Stimulated activated CD4-positive, alpha-beta T cell treated with anti-CD3 and anti-CD28 coated beads, Interleukin-1b, Interleukin-23, amount 100 ng/mL, for 1 hour (primary cell): ENCODE measurements at places on chromosomes 12 and 14.

- no peak for DNase-seq
These were observed 26.5 kb downstream of the BMP4 start for GRCh38 chr14:53929871-53930715.

GRCh38 chr12:47296828-47297227 lies 217.1 kb upstream of the AMIGO2 start:
- no peak for DNase-seq

DNA sequence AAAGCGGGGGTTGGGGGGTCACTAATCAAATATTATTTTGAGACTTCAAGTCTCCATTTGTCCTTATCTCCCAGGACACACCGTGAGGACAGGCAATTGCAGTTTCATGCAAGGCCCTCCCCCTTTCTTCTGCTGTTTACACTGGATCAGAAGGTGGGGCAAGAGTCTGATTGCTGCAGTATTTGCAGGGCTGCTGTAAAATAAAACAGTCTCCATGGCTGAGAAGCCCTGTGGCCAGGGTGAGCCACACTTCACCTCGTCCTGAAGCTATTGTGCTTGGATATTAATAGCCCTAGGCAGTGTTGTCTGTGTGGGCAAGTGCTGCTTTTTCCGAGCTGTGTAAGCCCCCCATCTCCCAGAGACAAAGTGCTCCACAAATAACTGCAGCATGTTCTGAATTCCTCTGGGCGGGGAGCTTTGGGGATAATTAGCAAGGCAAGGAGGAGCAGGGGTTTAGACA lies 187.4 kb upstream of the NTF3 start:
- DNase-seq, result no peak

DNA sequence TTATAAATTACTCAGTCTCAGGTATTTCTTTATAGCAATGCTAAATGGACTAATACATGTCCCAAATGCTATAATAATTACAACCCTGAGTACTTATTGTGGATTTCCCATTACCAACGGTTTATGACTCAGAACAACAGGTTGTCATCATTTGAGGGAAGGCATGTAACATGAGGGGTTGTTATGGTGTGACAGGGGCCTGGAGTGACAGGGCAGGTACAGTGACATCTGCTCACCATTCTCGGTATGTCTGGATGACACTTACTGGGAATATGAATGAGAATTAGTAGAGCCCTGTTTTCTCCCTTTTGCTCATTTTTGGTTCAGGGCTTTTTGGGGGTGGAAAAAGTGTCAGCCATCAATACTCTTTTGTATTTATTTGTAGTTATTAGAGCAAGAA lies 36.2 kb upstream of the FERMT2 start:
- no peak for DNase-seq

GRCh38 chr12:98968896-98969295 lies 323.8 kb downstream of the APAF1 start:
- no peak for DNase-seq

DNA sequence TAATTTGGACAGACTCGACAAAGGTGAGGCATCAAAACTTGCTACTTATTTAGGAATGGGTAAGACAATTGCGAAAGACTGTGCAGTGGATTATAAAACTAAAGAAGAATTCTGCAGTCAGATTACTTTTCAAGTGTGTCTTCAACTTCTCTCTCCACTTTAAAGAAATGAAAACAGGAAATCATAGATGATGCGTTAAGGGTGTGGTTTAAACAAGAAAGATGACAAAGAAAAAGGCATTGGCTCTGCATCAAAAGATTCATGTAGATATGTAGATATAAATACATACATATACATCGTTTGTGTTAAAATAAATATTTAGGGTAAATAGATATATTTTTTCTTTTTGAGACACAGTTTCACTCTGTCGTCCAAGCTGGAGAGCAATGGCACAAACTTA lies 74.6 kb upstream of the PARP11 start:
- DNase-seq, result no peak

DNA sequence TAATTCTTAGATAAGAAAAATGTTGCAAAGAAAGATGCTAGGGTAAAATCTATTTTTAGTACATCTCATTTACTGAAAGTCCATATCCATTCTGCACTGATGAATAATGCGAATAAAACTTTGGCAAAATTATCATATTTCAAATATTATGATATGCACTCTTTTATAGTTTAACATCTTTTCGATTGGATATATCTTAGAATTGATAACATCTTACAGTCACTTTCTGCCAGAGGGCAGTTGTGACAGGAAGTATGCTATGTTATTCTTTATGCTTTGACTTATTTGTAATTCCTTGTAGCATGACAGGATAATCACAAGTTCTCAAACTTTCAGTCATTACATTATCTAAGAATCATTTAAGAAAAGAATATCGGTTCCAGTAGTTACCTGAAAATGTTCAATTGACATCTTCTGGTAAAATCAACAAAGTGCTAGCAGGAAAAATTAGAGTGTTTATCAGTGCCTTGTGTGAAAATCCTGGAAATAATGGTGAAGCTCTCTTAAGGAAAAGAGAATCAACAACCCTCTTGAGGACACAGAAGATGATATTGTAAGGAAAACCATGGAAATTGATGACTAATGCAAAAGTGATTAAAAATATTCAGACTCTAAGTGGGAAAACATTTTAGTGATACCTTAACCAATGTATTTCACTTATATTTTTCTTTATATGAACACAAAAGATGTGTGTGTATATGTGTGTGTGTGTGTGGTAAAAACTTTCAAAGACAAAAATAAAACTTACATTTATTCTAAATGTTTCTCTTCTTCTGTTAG lies 95.5 kb downstream of the SLC6A15 start:
- no peak for DNase-seq

- DNase-seq, result no peak
These were observed 21.1 kb downstream of the ENTPD5 start for GRCh38 chr14:73997944-73998447.

DNA sequence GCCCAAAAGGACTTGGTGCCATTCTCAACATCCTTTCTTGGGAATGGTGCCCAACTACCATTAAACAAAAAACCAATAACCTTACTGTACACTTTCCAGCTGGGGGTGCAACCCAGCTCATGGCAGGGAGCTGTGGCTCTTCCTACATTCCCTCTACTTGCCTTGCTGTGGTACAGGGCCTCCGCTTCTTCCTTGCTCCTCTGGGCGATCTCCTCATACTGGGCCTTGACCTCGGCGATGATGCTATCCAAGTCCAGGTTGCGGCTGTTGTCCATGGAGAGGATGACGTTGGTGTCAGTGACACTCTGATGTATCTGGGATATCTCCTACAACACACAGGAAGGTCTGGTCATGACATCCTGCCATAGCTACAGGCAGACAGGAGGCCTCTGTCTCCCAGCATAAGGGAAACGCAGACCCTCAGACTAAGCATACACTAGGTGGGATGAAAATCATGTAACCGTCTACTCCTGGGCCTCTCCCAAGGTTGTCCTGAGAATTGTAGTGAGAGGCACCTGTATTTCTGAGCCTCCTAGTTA lies 3.9 kb downstream of the KRT2 start:
- DNase-seq, result no peak

DNA sequence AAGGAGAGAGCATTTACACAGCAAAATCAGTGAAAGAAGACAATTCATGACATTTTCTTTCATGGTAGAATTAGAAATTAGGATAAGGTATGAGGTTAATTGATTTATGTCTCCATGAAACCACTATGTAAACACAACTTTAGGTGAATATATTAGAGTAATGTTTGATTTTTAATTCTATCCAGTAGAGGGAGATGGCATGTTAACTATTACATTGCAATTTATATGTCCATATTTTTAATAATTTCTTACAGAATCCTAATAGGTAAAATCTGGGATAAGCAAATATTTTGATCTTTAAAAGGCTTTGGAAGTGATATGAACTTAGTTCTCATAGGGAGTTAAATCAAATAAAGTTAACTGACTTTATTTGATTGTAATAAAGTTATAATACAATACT lies 373.4 kb upstream of the PDE3A start:
- DNase-seq, result no peak

GRCh38 chr12:69055280-69055679 lies 122.3 kb upstream of the CPM start:
- DNase-seq, result no peak

DNA sequence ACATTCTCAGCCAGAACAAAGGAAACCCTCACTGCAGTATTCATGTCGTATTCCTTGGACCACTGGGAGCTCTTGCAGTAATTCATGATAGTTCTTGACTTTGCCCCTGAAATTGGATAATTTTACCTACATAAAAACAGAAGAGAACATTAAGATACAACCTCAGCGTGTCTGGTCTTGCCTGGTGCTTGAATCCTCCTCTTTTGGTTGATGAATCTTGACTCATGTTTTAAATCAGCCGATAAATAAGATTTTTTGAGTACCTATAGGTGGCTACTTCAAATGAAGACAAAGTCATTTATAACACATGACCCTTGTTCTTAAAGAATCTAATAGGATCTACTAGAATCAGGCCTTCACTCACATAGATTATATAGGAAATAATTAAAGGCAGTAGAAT lies 221.0 kb downstream of the PTPRO start:
- no peak for DNase-seq

GRCh38 chr12:3644104-3644503 lies 108.8 kb downstream of the CRACR2A start:
- no peak for DNase-seq

DNA sequence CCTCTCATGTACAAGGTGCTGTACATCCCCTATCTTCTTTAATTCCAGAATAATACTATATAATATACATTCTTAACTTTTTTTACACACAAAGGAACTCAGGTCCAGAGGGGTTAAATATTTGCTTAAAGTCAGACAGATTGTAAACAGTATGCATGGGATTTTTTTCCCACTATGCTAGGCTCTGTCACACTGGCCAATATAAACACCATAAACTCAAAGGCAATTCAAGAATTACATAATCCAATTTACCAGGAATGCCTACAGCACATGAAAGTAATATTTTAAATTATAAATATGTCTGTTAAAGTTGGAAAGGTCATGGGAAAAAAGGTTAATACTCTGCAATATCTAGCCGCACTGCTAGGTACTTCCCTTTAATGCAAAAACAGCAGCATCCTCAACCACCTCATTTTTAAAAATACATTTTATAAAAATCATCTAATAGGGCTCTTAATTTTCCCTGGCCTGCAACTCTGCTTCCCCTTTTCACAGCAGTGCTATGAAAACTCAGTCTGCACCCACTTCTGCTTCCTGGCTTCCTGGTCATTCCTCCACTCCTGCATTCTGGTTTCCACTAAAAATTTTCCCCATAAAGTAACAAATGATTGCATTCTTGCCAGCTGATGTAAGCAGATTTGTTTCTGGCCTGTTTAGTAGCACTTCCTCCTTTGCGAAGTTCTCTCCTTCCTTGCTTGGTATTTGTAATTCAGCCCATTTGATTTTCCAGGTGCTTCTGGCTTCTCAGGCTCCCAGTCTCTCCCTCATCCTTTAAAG lies 128.1 kb downstream of the ITPR2 start:
- no peak for DNase-seq

GRCh38 chr14:50453869-50454268 lies 57.2 kb upstream of the CDKL1 start:
- DNase-seq, result no peak

DNA sequence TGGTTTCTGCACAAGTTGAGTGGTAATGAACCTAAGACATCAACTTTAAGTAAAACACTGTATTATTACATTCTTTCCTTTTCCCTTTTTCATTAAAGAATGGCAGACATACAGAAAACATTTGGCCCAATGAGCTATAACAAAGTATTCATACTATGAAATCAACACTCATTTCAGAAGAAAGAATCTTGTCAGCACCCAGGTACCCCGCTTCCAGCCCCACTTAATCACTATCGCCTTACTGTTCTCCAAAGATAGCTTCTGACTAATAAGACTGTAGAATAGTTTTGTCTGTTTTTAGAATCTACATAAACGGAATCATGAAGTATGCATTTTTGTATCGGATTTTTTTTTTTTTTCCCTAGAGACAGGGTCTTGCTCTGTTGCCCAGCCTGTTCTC lies 9.5 kb downstream of the CNTN1 start:
- DNase-seq, result no peak

GRCh38 chr14:99971941-99972747 lies 93.1 kb upstream of the EVL start:
- DNase-seq, result no peak

- DNase-seq, result no peak
These were observed 566.0 kb upstream of the USP15 start for GRCh38 chr12:61694214-61694613.

DNA sequence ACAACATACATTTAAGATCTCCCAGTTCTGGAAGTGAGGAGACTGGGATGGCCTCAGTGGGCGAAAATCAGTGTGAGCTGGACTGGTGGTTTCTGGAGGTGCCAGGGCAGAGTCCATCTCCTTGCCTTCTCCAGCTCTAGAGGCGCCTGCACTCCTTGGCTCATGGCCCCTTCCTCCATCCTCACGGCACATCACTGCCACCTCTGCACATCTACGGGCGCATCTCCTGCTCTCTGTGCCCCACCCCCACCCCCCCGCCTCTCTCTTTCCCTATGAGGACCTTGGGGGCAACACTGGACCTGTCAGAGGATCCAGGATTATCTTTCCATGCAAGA lies 62.8 kb upstream of the DIO3 start:
- no peak for DNase-seq

DNA sequence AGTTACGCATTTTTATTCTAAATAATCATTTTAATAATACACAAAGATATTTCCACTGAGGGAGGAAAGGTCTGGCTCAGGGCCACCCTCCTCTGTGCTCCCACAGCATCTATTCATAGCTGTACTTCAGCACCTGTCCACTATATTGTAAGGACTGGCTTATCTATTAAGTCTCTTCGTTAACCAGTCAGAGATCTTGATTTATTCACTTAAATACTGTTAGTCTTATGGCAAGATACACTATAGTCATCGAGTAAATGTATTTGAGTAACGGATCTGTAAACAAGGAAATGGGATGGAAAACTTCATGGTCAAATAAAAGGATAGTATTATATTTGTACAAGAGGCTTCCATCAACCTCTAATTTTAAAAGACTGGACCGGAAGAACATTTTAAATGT lies 54.6 kb downstream of the SPTLC2 start:
- no peak for DNase-seq

DNA sequence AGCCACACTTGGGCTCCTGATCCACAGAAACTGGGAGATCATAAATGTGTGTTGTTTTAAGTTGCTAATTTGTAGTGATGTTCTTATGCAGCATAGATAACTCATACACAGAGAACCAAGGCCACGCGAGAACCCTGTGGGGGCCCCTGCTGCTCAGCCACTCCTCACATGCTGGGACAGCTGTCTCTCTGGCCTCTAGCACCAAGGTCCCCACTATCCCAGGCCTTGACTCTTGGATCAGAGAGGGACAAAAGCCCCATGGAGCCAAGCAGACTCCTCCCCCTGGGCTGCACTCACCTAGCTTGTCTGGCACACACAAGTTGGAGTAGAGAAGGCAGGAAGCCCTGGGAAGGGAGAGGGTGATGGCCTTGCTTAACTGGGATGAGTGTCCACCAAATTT lies 11.3 kb downstream of the PLD4 start:
- no peak for DNase-seq
